ENCODE measurements at places on chromosomes 1 and 21.
A peak's percentile ranks its signal among the peaks of the same experiment; 100 is the strongest.

DNA sequence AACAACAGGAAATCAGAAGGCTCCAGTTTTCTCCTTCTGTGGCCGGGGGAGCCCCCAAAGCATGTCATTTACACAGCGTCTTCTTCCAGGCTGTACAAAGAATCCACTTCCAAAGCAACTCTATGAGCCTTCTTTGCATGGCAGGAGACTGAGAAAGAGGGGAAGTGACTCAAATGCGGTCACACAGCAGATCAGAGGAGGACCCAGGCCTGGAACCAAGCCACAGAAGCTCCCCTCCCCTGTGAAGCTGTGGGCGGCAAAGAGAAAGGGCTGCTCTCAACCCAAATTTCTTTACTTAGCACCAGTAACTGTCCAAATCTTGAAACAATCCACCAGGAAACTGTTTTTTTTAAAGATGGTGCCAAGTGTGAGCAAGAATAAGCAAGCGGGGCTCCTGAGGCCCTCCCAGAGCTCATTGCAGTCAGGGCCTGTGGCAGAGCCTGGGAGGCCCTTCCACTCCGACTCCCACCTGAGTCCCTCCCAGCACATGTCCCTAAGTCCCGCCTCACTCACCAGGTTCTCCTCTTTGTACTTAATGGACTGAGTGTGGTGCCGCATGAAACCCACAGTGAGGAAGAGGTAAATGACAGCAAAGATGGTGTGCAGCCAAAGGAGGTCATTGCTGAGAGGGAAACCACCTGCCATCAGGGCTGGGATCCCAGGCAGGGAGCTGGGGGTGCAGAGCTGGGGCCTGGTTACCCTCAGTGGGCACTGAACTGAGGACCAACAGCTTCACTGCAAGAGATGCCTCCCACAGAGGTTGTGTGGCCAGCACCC lies 15.9 kb downstream of the TMEM63A start:
- peak; percentile 48 for DNase-seq

GRCh38 chr1:22362626-22363402 lies 88.8 kb upstream of the ZBTB40 start:
- no peak for DNase-seq

DNA sequence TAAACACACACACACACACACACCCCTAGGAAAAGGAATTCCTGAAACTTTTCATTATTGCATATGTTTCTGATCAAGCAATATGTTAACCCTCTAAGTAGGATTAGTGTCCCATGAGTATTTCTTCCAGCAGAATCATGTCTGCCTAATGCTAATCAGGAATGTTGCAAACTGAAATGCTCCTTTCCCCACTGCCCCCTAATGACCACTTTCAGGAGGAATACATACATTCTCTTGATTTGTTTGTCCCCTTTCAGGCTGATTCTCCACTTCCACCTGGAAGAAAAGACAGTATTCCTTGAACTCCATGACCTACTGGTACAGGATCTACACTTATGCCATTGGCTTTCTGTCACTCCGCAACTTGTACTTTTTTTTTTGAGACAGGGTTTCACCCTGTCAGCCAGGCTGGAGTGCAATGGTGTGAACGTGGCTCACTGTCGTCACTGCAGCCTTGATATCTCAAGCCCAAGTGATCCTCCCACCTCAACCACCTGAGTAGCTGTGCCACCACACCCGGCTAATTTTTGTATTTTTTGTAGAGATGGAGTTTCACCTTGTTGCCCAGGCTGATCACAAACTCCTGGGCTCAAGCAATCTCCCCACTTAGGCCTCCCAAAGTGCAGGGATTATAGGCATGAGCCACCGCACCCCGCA lies 56.7 kb downstream of the LRIG2 start:
- no peak for DNase-seq

GRCh38 chr1:119541389-119541788 lies 34.4 kb downstream of the HSD3B1 start:
- peak; percentile 9 for DNase-seq
